ENCODE measurements at places on chromosomes 1 and 21.

DNA sequence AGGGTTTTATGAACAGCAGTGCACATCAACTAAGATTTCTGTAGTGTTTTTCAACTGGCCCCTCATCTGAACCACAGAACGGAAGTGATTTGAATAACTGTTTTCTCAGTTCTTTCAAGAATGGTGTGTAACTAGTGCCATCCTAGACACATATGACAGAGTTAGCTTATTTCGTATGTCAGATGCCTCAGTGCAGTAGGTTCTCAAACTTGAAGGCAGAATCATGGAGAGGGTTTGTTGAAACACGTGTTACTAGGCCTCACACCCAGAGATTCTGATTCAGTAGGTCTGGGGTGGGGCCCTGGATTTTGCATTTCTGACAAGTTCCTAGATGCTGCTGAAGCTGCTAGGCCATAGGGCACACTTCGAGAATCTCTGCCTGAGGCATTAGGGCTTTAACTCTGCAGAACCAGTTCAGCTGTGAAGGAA lies 49.0 kb downstream of the SCCPDH start:
- DNase-seq = no peak

DNA sequence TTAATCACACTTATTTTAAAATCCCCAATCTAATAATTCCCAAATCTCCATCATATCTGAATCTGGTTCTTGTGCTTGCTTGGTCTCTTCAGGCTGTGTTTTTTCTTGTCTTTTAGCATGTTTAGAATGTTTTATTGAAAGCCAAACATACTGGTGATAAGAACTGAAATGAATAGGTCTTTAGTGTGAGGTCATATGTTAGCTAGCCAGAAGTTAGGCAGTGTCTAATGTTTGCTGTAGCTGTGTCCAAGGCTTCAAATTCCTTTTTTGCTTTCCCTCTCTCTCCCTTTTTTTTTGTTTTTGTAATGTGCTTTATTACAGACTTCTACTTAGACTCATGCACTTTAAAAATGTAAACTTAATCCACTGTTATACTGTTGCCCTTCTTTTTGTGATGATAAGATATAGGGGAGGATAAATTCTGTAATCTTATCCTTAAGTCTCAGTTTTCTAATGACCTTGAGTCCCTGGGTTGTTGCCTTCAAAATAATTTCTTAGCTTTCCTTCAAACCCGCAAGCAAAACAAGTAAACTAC lies 725.1 kb downstream of the BRINP3 start:
- no peak for DNase-seq

DNA sequence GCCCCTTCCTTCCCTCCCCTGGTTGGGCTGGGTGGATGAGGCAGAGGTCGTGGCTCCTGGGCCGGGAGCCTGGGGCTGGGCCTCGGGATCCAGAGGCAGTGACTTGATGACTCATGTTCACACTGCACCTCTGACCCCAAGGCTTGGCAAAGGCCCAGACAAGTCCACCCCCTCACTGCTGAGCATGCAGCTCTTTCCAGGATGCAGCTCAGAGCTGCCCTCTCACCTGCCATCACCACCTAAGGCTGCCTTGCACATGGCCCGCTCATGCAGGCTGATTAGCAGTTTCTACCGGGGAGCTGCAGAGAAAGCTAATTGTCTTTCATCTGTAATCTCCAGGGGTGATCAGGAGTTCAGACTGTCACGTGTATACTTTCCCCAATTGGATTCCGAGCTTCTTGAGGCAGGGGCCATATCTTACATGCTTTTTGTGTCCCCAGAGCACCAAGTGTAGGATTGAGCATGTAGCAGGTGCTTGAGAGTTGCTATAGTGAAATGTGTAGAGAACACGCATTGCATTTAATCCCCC lies 62.1 kb downstream of the LRRN2 start:
- DNase-seq = no peak

GRCh38 chr1:237590386-237590785 lies 300.3 kb downstream of the ZP4 start:
- DNase-seq = no peak

GRCh38 chr1:118290046-118290445 lies 105.0 kb upstream of the SPAG17 start:
- no peak for DNase-seq

- DNase-seq = peak; percentile 30
These were observed 65.0 kb upstream of the DISP3 start for GRCh38 chr1:11413986-11414391.

DNA sequence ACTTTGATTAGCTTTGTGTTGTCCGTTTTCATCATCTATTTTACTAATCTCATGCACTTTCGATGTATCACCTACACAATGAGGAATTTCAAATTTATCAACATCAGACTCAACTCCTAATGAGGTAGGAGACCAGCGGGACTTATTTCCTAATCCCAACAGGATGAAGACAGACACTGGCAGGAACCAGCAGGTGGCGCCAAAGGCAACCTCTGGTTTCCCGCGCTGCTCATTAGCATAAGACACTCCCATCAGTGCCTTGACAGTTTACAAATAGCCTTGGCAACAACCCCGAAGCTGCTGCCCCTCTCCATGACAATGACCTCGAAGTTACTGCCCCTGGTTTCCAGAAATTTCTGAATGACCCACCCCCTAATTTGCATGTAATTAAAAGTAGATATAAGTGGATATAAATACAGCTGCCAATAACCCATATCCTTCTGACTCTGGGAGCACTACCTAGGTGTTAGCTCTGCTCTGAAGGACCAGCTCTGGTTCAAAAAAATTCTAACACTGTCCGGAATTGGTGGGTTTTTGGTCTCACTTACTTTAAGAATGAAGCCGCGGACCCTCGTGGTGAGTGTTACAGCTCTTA lies 974.8 kb downstream of the ADGRL2 start:
- no peak for DNase-seq

GRCh38 chr1:7128293-7128692 lies 343.0 kb downstream of the CAMTA1 start:
- DNase-seq = no peak

GRCh38 chr1:42442662-42443061 lies 13.2 kb downstream of the ZMYND12 start:
- DNase-seq = no peak
